ENCODE measurements at places on chromosomes 11 and 22.

DNA sequence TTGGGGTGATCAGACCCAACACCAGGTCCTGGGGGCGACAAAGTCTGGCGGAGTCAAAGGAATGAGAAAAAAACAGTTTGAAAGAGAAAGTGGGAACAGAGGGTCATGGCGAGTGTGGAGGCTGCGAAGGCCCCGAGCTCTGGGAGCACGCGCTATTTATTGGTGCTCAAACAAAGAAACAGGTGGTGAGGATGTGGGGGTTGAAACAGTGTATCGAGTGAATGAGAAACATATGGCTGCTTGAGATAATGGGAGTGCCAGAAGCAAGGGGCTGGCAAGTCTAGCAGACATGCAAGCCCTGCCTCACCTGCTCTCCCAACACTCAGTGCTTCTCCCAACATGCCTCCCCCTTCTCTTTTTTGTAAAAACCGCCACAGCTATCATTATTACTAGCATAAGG, 7.8 kb upstream of the DUSP18 start:
- DNase-seq = peak; percentile 34

DNA sequence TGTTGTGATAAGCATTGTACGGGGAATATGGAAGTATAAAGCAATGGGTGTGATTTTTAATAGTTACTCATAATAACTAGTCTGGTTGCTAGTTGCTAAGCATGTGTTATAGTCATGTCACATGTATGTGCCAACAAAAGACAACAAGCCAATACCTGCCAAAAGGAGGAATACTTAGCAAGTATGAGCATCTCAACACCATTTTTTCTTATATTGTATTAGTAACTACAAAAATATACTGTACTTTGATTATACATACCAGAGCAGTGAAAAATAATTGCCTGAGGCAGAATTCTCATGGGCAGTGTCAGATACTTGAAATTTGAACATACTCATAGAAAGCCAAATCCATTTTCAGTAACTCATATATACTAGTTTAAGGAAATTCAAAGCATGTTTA, 62.4 kb upstream of the ALKBH3 start:
- no peak for DNase-seq

GRCh38 chr22:31447337-31447736, 42.3 kb downstream of the EIF4ENIF1 start:
- no peak for DNase-seq

- no peak for DNase-seq
Observed at GRCh38 chr22:44698531-44699421, 3.2 kb upstream of the PRR5 start.

DNA sequence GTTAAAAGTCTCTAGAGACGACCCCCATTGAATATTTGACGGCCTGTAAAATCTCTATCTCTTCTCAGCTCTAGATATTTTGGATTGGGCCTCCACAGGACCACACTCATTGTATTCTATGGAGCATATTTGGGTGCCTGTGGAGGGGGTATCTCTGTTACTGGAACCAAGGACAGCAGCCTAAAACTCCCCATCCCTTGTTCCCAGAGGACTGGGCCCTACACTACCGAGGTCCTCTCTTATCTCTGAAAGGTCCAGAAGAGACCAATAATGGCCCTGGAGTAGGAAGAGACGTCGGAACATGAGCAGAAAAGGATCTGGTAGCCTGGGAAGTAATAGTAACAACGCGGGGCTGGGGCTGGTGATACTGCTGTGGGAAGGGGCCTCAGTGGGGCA, 542 bp downstream of the HPS4 start:
- DNase-seq = no peak

GRCh38 chr22:25064894-25065560, 112.5 kb downstream of the KIAA1671 start:
- no peak for DNase-seq

GRCh38 chr11:126528075-126528474, 172.6 kb downstream of the ST3GAL4 start:
- DNase-seq = no peak

DNA sequence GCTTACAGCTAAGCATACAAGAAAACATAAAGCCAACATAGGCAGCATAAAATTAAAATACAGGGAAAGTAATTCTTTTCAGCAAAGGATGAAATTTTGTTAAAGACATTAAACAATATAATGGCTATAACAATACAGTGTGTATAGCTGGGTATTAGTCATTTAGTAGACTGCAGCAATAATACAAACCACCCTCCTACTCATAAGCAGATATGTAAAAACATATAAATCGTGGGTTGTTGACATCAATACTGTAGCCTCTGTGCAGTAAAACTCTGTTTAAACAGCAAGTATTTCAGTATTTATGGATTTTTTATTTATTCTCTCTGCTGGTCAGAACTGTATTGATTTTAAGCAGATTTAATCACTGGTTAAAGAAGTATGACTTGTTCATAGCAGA, 639.1 kb upstream of the ANO5 start:
- no peak for DNase-seq

GRCh38 chr22:36052505-36052941, 23.9 kb upstream of the RBFOX2 start:
- DNase-seq = no peak

- no peak for DNase-seq
Observed at GRCh38 chr22:22228921-22229320, 15.7 kb upstream of the VPREB1 start.

GRCh38 chr11:78351193-78351592, 66.4 kb downstream of the GAB2 start:
- DNase-seq = peak; percentile 47

DNA sequence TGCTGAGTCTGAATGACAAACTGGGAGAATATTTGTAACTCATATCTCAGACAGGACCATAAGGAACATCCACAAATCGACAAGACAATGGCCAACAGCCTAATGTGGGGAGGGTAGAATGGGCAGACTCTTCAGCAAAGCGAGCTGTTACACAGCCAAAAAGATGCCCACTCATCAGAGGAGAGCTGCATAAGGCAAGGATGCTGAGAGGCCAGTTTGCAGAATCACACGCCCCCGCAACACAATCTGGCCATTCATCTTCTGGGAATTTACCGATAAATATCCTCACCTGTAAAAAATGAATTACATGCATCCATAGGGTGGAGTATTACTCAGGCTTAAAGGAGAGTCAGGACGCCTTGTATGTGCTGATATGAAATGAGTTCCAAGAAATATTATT, 57.5 kb upstream of the SLC22A12 start:
- no peak for DNase-seq

- no peak for DNase-seq
Observed at GRCh38 chr22:35580351-35581022, 36.6 kb downstream of the MB start.

- no peak for DNase-seq
Observed at GRCh38 chr11:11555208-11555607, 66.6 kb downstream of the GALNT18 start.

- DNase-seq = no peak
Observed at GRCh38 chr11:125388611-125389010, 107.5 kb downstream of the FEZ1 start.

GRCh38 chr11:108727665-108728064, 62.8 kb downstream of the DDX10 start:
- DNase-seq = no peak

DNA sequence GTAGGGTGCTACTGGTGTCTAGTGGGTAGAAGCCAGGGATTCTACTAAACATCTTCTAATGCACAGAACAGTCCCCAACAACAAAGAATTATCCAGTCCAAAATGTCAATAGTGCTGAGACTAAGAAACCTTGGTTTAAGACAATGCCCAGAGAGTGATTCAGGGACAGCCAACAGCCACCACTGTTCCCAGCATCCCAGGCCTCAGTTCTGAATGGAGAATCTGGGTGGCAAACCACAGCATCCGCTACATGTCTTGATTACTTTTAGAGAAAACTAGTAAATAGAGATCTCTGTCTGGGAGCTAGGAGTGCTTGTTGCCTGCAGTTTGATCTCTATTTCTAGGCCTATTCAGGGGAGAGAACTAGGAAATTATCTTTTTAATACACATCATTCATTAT, 20.9 kb upstream of the SIK2 start:
- no peak for DNase-seq

- DNase-seq = no peak
Observed at GRCh38 chr11:58034471-58034870, 3.7 kb downstream of the OR6Q1 start.

- no peak for DNase-seq
Observed at GRCh38 chr11:69995697-69996096, 82.4 kb upstream of the ANO1 start.

DNA sequence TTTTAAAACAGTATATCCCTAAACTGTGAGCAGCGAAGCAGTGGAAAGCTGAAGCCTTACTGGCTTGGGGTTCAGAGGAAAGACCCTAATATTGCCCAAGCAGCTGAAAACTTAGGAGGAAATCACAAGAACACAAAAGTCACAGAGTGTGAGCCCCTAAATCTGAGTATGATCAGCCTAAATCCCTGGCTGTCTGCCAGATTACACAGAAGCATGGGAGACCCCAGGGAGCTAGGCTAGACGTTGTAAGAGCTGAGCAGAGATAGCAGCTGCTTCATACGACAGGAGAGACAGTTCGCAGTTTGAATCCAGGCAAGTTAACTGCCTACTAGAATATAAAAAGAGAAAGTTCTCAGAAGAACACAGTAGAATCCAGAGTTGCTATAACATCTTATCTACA, 81.2 kb downstream of the PACS1 start:
- no peak for DNase-seq

DNA sequence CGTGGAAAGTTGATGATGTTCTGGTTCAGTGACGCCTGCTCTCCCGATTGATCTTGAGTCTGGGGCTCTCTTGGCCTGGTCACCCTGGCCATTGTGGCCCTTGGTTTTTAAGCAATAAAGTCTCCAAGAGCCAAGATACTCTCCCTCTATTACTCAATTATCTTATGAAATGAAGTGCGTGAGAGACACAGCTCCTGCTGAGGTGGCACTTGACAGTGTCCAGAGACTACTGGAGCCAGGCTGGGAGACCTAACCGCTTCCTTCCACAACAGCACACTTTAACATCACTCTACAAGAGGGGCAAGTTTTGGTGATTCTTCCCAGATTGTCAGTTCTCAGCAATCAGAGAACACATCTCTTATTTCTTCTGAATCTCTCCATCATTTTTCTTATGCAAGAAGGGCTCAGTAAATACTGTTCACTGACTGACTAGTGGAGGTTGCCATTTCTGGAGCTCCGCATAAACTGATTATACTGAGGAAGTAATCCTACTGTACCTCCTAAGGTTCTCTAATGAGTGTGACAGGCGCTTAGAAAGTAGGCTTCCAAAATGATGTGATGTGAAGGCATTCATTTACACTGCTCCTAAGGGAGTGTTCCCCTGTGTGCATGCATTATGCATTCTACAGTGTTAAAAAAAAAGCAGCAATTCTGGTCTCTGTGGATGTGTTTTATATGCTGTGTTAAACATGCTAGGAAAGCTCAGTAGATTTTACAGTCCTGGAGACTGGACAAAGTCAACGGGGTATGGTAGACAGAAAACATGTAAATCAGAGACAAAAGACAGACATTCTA, 968.0 kb downstream of the OPCML start:
- no peak for DNase-seq

- no peak for DNase-seq
Observed at GRCh38 chr11:11396301-11397035, 43.4 kb upstream of the CSNK2A3 start.

- no peak for DNase-seq
Observed at GRCh38 chr22:49333206-49333605, 494.5 kb downstream of the BRD1 start.

DNA sequence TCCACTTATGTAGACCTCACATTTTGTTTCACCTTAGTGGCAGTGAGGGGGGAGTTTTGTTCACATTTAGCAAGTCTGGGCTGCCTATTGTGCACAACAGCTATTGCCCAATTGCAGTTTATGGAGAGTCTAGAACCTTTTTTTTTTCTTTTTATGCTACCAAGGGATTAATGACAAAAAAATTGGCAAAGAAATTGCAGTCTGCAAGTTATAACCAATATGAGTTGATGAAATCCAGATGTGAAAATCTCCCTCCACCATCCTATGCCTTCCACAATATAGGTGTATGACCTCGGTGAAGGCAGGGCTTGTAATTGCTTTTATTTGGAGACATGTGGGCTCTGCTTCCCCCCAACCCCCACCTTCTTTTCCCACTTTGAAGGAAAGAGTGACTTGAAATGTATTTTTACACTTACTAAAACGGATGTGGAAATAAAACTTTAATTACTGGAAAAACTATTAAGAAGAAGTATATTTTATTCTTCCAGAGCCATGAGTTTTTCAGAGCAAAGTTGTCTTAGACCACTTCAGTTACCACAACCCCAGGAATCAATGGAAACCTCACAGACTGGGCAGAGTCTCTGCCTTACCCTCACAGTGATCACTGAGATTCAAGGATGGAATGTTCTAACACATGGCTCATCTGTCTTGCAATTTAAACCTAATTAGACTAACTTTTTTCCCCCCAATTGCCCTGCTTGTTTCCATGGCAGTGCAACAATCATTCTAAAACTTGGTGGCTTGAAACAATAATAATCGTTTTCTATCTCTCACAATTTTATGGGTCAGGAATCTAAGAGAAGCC, 120.8 kb upstream of the SLC5A12 start:
- DNase-seq = no peak

GRCh38 chr11:111355956-111356659, 23.0 kb downstream of the POU2AF1 start:
- no peak for DNase-seq

DNA sequence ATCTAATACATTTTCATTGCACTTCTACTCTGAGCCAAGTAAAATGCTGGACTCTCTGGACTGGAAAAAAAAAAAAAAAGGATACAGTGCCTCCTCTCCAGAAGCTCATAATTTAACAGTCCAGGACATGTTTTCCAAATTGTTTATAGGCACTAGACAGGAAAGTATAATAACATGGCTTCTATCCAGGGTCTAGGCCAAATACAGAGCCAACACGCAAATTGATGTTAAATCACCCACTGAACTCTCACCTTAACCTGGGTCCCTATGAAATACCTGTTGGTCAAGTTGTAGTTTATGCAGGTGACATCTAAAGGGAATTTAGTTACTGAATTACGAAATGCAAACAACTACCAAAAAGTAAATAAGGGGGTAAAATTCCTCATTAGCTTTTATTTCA, 428.7 kb upstream of the LUZP2 start:
- no peak for DNase-seq

- DNase-seq = no peak
Observed at GRCh38 chr11:61679893-61680621, at the start of gene DAGLA. TSS of gene DAGLA (plus strand) at chr11:61680391. CDS start at chr11:61720156, 39,765 bp downstream.

DNA sequence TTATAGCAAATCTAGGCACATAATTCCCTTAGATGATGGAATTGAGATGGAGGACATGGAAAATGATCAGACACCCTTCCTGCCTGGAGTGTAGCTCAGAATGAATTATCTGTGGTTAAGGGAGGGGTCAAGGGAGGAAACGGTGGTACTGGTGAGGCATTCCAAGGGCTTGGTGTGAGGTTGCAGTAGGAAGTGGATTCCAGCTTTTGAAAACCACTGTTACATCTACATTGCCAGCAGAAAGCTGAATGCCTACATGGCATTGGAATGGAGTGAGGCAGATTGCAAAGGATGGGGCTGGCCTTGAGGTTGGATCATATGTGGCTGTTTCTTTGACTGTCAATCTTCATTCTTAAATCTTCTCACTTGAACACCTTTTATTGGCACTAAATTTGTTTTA, 684.4 kb downstream of the NTM start:
- DNase-seq = no peak

- DNase-seq = no peak
Observed at GRCh38 chr22:38974170-38974825, 7.8 kb upstream of the APOBEC3B start.
